Psoas muscle (tissue), 8 donors: ENCODE measurements at places on chromosomes 12 and 14.

GRCh38 chr12:93702707-93703315 lies 25.6 kb downstream of the CRADD start:
- no peak for DNase-seq

GRCh38 chr12:46208370-46208769 lies 60.5 kb downstream of the SLC38A1 start:
- DNase-seq = no peak

DNA sequence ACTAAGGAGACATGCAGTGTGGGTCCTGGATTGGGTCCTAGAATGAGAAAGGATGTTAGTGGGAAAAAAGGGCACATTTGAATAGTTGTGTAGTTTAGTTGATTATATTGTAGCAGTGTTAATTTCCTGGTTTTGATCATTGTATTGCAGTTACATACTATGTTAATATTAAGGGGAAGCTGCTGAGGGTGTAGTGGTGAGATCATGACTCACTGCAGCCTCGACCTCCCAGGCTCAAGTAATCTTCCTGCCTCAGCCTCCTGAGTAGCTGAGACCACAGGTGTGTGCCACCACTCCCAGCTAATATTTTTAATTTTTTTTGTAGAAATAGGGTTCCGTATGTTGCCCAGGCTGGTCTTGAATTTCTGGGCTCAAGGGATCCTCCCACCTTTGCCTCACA lies 21.7 kb downstream of the BORCS5 start:
- DNase-seq = no peak

DNA sequence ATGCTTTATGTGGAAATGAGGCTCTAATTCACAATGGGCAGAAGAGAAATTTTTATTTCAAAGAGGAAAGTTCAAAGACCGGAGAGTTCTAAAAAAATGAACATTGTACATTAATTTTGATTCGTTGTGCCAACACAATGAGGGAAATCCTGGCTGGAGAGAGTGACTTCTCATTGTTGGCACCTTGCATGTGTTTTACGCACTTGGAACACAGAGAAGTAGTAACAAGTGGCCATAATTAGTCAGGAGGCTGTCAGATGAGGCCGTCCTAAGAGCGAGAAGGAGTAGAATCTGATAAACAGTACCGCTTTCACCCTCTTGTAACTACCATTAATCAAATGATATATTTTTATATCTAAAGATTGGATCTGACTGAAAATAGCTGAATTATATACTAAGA lies 6.9 kb downstream of the LMO3 start:
- DNase-seq = no peak

- no peak for DNase-seq
These were observed 76.9 kb downstream of the VWF start for GRCh38 chr12:6047249-6048237.

DNA sequence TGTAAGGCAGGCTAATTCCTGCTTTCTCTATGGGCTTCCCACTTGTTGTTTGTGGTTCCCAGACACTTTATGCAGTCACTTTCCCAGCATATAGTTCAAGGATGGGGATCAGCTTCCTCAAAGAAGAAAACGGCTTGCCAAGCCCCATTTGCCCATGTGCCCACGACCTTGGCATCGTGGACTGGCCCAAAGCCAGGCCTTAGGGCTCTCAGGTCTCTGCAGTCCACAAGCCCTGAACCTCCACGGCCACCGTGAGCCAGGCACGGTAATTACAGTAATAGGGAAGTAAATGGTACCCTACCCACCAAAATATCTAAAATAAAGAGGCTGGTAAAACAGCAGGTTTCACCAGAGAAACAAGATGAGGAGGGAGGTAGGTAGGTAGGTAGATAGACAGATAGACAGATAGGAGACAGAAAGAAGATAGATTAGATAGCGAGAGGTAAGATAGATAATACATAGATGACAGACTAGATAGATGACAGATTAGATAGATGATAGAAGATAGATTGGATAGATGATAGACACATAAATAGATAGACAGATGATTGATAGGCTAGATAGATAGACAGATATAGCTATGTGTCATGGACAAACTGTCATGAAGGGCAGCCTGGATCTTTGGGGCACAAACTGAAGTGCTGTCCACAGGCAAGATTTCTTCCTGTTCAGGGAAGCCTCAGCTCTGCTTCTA lies 163.1 kb downstream of the SLC15A4 start:
- no peak for DNase-seq

GRCh38 chr12:56425940-56426438 lies 23.2 kb downstream of the TIMELESS start:
- no peak for DNase-seq

GRCh38 chr14:33134975-33135374 lies 196.3 kb downstream of the NPAS3 start:
- no peak for DNase-seq

- DNase-seq = no peak
These were observed 2.4 kb upstream of the CFAP54 start for GRCh38 chr12:96486751-96487613.

- no peak for DNase-seq
These were observed 234.3 kb downstream of the VRK1 start for GRCh38 chr14:97031530-97031929.

- no peak for DNase-seq
These were observed 2.9 kb downstream of the ULK1 start for GRCh38 chr12:131897276-131897675.

DNA sequence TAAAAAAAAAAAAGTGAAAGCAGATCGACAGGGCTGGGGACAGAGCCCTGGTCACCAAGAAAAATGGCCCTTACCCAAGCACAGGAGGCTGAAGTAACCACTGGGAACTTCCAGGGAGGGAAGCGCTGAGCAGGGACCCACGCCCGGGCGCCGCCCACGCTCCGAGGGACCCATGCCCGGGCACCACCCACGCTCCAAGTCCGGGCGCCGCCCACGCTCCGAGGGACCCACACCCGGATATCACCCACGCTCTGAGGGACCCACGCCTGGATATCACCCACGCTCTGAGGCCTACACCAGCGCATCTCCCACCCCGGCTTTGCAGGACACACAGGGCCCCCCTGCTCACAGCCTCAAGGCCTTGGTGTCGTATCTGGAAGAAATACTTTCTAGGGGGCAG lies 25.7 kb downstream of the CHGA start:
- DNase-seq = no peak

GRCh38 chr14:66104486-66104885 lies 381.7 kb upstream of the CCDC196 start:
- DNase-seq = no peak

GRCh38 chr12:74227846-74228545 lies 309.6 kb upstream of the ATXN7L3B start:
- no peak for DNase-seq

- DNase-seq = no peak
These were observed 64.3 kb upstream of the DIO3 start for GRCh38 chr14:101496776-101497683.

- DNase-seq = no peak
These were observed 16.5 kb downstream of the VASH1 start for GRCh38 chr14:76777721-76778120.

DNA sequence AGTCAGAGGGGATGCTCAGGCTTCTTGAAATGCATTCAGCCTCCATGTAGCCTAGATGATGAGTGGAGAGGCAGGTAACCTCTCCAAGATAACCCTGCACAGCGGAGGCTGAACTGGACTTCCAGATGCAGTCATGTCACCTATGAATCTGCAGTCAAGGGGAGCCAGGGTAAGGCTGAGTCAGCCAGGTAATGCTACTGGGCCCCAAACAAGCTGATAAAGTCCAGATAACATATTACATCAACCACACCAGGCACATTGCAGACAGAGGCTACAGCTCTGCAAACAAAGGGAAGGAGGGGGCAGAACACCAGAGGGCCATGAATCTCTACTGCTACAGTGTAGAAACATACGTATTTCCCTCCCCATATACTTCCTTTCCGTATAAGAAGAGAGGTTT lies 14.0 kb downstream of the RNASE9 start:
- DNase-seq = no peak

DNA sequence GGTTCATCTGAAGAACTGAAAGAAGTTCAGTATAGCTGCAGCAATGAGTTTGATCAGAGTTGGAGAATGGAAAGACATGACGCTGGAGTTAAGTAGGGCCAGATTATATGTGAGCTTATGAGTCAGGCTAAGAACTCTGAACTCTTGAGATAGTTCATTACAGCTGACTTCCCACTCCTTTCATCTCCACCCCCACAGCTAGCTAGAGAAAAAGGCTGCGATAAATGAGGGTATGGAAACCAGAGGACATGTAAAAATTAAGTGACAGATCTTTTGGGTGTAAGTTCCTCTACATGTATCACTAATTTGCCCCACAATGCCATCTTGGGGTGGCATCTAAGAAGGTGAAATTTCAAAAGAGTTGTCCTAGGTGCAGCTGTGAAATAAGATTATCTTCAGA lies 28.6 kb downstream of the PYM1 start:
- DNase-seq = no peak

DNA sequence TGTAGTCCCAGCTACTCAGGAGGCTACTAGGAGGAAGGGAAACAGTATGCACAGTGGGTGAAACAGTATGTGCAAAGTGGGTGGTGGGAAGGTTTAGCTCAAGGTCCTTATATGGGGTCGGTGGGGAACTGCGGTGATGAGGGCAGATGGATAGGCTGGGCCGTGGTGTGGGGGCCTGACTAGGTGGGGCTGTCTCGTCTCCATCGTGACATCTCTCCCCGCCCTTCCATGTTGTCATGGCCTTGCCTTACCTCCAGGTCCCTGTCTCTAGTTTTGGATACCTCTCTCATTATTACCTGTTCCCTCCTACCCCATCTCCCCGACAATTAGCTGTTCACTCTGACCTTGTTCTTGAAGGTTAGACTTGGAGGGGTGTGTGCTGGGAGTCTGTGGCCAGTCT lies 4.4 kb upstream of the NR4A1 start:
- no peak for DNase-seq

GRCh38 chr14:93049315-93049714 lies 66.4 kb downstream of the ITPK1 start:
- DNase-seq = no peak

- no peak for DNase-seq
These were observed 13.8 kb downstream of the PCBP2 start for GRCh38 chr12:53465679-53466078.

GRCh38 chr12:48796976-48797375 lies 8.1 kb upstream of the ADCY6 start:
- no peak for DNase-seq

DNA sequence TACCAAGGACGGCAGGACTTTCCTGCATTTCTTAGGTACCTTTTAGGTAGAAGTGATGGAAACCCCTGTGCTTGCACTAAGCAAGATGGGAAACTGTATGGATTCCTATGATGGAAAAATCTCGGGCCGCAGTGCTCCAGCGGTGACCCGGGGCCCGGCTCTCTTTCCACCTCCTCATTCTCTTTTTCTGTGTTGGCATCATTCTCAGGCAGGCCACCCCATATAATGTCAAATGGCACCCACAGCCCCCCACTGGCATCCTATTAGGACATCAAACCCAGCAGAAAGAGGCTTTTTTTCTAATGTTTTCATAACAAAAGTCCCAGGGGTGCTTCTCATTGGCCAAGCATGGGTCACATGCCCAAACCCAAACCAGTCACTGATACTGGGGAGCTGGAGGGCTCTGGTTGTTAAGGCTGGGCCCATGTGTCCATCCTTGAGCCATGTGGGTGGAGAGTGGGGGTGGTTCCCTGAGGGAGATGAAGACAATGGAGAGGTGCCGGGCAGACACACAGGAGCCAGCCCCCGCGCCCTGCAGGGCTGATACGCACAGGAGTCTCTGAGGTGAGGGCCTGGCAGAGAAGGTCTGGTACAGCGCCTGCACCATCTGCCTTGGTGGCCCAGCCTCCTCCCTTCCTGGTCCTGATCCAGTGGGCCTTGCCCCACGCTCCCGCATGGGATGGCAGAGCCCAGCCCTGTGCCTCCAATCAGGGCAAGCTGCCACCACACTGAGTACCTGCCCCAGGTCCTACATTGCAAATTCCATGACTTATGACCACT lies 142.1 kb downstream of the CALM1 start:
- no peak for DNase-seq

DNA sequence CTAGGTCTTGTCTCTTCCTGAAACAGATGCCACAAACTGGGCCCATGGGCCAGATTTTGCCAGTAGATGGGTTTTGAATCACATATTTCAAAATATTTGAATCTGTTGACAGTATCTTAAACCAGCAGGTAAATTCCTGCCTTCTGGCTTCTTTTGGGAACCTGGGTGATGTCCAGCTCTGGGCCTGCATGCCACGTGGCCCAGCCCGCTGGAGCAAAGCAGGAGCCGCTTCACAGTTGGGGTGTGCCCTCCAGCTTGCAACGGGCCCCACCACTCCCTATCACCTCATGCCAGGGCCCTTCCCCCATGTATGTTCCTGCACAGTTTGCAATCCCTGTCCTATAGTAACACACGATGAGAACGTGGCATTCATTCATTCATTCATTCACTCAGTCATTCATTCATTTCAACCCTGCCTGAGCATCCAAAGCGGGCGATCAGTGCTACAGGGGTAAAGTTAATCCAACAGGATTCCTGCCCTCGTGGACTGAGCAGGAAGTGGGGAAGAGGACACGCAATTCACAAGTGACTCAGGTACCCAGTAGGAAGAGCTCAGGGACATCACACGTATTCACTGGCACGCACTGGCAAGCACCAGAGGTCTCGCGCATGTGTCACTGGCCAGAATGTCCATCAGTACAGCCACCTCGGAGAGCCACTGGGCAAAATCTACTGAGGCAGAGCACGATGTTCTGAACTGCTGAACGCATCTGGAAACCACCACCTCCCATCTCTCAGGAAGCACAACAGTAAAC lies 27.8 kb downstream of the SCARB1 start:
- DNase-seq = no peak

DNA sequence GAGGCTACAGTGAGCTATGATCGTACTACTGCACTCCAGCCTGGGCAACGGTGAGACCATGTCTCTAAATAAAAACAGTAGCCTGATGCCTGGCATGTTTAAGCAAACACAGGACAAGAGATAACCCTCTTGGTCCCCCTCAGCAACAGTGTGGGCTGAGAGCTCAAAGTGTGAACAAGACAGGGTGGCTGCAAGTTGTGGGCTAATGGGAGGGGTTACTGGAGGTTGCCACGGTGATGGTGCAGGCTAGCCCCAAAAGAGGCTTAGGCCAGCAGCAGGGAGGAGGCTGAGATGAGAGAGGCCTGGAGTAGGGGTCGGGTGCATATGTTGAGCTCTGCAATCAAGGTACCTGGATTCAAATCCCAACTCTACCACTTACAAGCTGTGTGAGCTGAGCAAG lies 3.4 kb upstream of the LGMN start:
- no peak for DNase-seq

GRCh38 chr12:132486576-132486975 lies 3.4 kb upstream of the FBRSL1 start:
- DNase-seq = peak; percentile 9

- DNase-seq = no peak
These were observed 150.8 kb downstream of the TTC8 start for GRCh38 chr14:88975043-88975830.
